Activated effector memory CD4-positive, alpha-beta T cell treated with Interleukin-2 at 50 U/mL for 16 hours (primary cell): ENCODE measurements at places on chromosomes 1 and 21.

DNA sequence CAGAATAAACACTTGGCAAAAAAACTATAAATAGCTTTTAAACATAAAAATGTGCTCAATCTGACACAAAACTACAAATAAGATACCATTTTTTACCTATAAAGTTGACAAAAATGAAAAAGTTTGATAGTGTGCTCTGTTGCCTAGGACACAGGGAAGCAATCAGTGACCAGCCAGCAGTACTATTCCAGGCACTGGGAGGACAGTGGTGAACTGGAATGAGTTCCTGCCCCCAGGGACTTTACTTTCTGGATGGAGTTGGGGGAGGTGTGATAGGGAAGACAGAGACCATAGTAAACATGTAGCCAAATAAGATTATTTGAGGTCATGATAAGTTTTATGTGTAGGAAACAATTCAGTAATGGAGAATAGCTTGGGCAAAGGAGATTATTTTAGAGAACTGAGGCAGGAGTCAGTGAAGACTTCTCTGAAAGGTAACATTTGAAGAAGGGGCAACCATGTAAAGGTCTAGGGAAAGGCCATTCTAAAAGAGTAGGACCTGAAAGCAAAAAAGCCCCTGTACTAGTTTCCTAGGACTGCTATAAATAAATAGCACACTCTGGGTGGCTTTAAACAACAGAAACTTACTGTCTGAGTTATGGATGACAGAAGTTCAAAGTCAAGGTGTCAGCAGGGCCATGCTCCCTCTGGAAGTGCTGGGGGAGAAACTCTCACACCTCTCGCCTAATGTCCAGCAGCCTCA lies 42.0 kb downstream of the EEIG2 start:
- no peak for DNase-seq

DNA sequence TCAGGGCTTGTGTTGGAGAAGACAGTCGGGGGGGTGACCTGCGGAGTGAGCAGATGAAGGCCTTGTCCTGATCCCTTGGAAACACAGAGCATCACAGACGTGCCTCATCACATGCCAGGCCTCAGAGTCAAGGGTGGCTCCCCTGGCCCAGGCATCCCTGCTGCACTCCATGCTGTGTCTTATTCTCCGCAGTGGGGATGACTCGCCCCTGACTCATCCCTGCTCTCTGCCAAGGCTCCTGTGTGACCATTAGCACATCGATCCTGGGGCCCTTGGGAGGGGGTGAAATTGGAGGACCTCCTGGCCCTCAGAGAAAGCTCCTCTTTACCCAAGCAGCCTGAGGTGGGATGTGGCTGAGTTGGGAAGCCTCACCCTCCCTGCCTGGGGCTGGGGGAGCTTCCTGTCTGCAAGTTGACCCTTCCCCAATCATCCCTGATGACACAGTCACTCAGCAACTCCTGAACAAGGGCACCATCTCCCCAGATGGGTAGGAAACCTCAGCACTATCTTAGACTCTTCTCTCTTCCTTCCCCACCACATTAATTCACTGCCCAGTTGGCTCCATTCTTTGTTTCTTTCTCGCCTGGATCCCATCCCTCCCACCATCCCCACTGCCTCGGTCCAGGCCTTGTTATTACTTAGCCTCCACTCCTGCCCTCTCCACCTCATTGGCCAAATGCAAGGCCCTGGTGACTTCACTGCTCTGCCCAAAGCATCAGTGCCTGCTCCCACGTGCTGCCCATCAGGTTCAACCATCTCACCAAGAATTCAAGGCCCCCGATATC lies 74.6 kb downstream of the CAMK2N1 start:
- no peak for DNase-seq

DNA sequence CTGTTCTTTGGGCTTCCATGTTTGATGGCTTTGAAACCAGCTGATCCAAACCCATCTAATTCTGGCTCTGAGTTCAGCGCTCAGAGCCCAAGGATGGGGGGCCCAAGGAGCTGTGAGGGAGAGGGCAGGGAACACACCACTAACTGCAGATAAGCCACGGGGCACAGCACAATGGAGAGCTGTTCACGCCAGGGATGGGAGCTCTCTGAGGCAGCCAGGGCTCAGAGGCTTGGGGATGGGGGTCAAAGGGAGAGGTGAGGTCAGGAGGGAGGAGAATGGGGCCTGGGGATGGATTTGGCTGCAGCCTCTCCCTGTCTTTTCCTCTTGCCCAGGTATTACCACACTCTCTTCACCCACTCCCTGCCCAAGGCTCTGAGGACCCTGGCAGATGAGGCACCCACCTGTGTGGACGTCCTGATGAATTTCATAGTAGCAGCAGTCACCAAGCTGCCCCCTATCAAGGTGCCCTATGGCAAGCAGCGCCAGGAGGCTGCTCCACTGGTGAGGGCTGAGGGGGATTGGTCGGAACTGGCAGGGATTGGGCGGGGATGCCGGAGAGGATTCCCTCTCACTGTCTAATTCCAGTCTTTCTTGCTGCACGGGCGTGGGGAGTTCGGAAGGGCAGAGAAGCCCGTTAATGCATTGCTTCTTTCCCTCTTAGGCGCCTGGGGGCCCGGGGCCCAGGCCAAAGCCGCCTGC lies 11.3 kb downstream of the SLC30A2 start:
- DNase-seq, result no peak

GRCh38 chr21:41564871-41565274 lies 56.9 kb upstream of the TMPRSS2 start:
- no peak for DNase-seq

DNA sequence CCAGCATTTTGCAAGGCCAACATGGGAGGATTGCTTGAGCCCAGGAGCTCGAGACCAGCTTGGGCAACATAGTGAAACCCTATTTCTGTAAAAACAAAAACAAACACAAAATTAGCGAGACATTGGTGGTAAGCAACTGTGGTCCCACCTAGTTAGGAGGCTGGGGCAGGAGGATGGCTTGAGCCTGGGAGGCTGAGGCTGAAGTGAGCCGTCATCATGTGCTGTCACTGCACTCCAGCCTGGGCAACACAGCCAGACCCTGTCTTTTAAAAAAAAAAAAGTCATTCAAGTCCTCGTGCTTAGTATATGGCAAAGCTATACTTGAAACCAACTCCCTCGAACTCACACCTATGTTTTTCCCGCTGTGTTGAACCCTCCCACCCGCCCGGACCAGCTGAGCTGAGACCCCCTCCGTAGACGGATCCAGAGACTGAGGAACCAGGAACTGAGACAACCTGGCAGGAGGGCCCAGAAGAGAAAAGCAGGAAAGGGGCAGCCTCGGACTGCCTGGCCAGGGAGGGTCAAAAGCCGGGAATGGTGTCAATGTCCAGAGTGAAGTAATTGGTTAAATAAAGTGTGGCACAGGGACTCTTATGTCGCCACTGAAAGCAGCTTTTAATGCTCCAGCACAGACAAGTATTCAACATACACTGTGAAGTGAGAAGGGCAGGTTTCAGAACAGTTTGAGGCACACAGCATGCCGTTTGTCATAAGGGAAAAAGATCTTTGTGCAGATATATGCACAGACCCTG lies 32.8 kb upstream of the CASZ1 start:
- no peak for DNase-seq

DNA sequence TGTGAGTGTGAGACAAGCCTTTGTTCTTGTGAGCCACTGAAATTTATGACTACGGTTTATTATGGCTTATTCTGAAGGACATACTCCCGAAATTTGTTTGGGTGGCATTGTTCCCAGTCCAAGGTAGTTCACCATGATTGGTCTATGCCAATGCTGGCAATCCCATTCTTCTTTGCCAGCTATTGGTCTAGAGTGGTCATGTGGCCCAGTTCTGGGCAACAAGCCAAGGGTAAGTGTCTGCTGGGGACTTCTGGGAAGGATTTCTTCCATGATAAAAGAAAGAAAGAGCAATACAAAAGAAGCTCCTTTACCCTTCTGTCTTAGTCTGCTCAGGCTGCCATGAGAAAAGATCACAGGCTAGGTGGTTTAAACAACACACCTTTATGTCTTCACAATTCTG lies 201.6 kb downstream of the SLC35F3 start:
- DNase-seq, result no peak

GRCh38 chr1:163202833-163203451 lies at the start of gene RGS5:
RGS5 (minus strand) TSS chr1:163202916; CDS start chr1:163202835, 81 bp downstream.
- no peak for DNase-seq

DNA sequence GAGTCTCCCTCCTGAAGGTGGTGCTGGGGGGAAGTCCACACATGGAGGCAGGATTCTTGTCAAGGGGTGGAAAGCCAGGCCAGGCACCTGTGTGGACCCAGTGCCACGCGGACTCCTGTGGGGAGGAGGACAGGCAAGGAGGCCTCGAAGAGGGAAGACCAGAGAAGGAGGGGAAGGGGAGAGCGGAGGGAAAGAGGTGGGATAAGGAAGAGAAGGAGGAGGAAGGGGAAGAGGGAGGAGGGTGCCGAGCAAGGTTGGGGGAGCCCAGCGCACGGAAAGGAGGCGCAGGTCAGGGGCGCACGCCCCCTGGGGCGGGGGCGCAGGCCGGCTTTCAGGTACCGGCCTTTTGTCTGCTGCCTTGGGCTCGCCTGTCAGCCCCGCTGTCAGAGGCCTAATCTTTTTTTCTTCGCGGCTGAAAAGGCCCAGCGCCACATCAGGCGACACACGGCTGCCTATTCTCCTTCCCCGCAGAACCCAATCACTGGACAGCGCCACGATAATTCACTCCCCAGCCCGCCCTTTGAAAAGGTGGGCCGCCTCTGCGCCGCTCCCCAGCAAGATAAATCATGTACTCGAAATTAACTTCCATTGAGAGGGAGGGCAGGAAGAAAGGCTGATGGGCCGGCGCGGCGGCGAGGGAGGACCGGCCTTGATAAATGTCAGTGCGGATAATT lies 42.5 kb downstream of the PRDM16 start:
- no peak for DNase-seq

DNA sequence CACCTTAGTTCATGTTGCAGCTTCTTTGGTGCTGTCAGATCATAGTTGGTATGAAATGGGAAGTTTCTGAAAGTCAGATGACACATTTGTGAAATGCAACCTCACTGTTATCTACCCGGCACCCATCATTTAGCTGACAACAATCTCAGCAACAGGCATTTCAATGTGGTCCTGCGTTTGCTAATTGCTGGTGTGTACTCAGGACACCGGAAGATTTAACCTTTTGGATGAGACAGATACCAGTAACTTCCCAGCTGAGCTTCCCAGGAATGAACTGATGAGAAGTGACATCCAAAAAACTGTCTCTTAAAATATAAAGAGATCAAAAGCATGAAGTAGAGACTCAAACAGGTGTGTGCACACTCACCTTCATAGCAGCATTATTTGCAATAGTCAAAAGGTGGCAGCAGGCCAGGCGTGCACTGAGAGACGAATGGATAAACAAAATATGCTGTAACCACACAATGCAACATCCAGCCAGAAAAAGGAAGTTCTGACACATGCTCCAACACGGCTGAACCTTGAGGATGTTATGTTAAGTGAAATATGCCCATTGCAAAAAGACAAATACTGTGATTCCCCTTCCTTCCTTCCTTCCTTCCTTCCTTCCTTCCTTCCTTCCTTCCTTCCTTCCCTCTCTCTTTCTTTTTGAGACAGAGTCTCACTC lies 7.9 kb upstream of the CLDN14 start:
- DNase-seq, result no peak

GRCh38 chr1:212794561-212795014 lies 2.9 kb downstream of the TATDN3 start:
- no peak for DNase-seq

GRCh38 chr21:16073586-16073985 lies 343.8 kb downstream of the USP25 start:
- DNase-seq, result no peak

DNA sequence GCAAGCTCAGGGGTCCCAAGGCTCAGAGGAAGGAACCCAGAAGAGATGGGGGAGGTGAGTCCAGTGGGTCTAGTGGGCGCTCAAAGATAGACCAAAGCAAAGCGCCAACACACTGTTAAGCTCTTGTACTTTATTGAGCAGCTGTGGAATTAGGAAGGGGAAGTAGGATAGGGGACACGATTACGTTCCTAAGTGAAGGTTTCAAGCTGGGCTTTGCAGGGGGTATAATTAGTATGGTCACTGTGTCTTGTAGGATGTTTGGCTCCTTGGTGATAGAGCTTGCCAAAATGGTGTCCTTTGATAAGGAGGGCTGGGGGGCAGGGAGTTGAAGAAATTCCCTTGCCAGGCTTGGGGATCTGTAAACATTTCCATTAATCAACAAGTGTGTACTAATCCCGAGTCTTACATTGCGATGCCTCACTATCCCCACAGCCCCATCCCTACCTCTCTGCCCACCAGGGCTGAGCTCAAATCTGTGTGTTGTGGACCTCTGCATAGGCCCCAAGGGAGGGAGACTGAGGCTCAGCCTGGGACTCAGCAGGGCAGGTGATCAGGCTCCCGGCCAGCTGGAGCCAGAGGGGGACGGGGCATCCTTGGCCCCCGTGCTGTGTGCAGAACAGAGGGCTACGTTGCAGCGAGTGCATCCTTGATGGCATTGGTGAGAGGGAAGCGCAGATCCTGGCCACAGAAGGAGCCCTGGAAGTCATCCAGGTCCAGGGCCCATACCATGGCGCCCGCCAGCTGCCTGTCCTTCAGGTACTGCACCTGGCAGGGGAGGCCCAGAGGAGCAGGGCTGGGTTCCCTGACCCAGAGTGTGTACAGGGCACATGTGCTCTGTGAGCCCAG lies 3.4 kb upstream of the MYBPH start:
- no peak for DNase-seq

- DNase-seq, result no peak
Observed at GRCh38 chr1:182415789-182416188, 15.3 kb upstream of the TEDDM1 start.

- no peak for DNase-seq
Observed at GRCh38 chr1:15220825-15221431, 26.1 kb upstream of the FHAD1 start.

DNA sequence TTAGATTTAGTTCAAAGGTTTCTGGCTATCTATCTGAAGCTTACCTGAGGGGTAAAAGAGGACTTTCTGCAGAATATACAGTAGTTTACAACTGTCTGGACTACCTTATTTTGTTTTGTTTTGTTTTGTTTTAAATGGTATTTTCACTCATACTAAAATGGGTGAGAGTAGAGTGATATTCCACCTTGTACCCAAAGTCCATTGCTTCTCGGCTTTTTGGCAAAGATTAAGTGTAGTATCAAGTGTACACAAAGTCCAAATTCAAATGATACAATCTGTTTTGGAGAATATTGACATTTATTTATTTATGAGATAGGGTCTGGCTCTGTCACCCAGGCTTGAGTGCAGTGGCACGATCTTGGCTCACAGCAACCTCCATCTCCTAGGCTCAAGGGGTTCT lies 11.7 kb upstream of the SMG7 start:
- no peak for DNase-seq

GRCh38 chr1:92791487-92792066 lies 6.7 kb upstream of the EVI5 start:
- DNase-seq, result no peak

DNA sequence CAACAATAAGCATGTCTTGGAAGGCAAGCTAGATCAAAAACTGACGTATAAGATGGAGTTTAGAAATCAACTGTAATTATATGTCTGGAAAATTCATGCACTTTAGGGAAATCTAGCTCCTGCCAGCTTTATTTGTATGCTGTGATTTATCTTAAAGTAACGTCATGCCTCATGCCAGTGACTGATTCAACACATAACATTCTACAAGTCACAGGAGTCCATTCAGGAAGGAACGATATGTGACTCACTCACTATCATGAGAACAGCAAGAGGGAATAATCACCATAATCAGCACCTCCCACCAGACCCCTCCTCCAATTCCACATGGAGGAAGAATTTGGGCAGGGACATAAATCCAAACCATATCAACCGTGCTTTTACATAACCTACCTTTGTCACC lies 682.4 kb upstream of the ADAMTS5 start:
- DNase-seq, result no peak
